ENCODE measurements at places on chromosomes 7 and 10. TPM values are rescaled to one million over a fixed set of nuclear protein-coding genes. Genes with fewer than 3 reads are reported as not detected.

LIPN gene
- total RNA-seq = not detected

MBLAC1 gene
- total RNA-seq = 1.4 TPM

SLC26A3 gene
- not detected for total RNA-seq

NPC1L1 gene
- 0.30 TPM for total RNA-seq

UPK3B gene
- total RNA-seq = 16.8 TPM

AKR1C8 gene
- total RNA-seq = 2.7 TPM

CNNM1 gene
- not detected for total RNA-seq

DNA sequence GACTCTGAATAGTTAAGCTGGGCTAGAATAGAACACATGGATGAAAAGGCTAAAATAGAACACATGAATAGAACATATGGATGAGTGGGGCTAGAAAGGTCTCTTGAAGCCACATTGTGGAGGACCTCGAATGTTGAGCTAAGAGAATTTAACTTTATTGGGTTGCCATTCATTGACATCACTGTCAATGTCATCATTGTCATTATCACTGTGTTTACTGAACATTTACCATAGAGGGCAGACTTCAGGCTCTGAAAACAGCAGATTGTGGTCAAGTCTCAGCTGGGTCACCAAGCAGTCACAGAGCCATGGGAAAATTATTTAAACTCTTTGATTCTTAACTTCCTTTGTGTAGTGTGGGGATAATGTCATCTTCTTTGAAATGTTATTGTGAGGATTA is 80.4 kb downstream of the WDFY4 start:
- no peaks in the 10 kb centered on the region for H3K36me3 ChIP-seq
- no peak overlapping the region for H3K4me3 ChIP-seq
- DNase-seq = no peak

- no peak overlapping the region for H3K4me3 ChIP-seq
- no peaks in the 10 kb centered on the region for H3K27me3 ChIP-seq
- DNase-seq = no peak
- no peak overlapping the region for H3K27ac ChIP-seq
- H3K4me1 ChIP-seq = peaks cover 16% of the 10 kb centered on the region
- H3K36me3 ChIP-seq = no peaks in the 10 kb centered on the region
Observed at GRCh38 chr7:80482950-80483349, 28.9 kb downstream of the GNAT3 start.

DNA sequence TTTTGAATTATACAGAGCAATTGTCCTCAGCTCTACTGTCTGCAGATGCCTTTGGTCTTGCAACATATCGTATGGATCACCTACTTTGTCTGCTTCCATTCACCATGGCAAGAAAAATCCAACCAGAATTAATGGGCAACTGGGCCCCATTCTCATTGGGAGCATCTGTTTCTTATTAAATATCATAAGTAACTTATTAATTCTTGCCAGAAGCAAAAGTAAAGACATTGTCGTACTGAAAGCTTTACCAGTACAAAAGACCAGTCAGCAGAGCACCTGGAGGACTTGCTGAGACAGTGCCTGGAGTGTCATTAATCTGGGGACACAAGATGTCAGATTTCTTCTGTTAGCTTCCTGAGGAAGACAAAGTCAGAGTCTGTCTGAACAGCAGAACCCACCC is 404.5 kb downstream of the INHBA start:
- H3K27ac ChIP-seq = no peak overlapping the region
- no peak overlapping the region for H3K4me3 ChIP-seq
- H3K27me3 ChIP-seq = no peaks in the 10 kb centered on the region

DNA sequence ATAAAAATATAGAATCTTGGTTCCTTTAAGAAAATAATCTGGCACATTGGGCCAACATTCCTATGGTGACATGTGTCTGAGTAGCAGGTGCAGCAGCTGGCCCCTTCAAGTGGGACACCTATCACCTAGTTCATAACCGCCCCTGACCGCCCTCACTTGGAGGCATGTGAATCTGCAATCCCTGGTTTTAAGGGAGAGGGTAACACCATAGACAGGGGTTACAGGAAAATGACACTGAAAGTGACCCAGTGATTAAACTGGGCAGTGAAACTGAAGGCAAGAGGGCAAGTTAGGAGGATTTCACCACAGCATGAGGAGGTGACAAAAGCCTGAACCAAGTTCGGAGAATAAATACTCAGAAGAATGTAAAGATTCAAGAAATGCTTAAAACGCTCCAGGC is 1.1 kb downstream of the RSU1 start:
- no peak overlapping the region for H3K27ac ChIP-seq
- no peak for DNase-seq

GRCh38 chr7:81944058-81944457 is 174.2 kb upstream of the HGF start:
- H3K4me1 ChIP-seq = no peaks in the 10 kb centered on the region
- DNase-seq = no peak
- no peaks in the 10 kb centered on the region for H3K27me3 ChIP-seq
- H3K4me3 ChIP-seq = no peak overlapping the region
- no peak overlapping the region for H3K27ac ChIP-seq

DNA sequence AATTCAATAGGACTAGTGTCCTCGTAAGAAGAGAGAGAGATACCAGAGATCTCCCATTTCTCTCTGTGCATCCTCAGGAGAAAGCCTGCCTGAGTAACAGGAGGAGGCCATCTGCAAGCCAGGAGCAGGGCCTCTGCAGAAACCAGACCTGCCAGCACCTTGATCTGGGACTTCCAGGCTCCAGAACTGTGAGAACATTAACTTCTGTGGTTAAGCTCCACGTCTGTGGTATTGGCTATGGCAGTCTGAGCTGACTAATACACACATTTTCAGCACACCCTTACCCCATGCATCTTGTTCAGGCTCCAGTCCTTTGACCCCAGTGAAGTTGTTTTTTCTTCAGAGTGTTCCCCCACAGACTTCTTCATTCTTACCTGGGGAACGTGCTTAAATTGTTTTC is 3.1 kb upstream of the CRTAC1 start:
- peaks cover 34% of the 10 kb centered on the region for H3K27me3 ChIP-seq
- H3K4me1 ChIP-seq = no peaks in the 10 kb centered on the region
- DNase-seq = no peak
- H3K36me3 ChIP-seq = no peaks in the 10 kb centered on the region
- no peak overlapping the region for H3K4me3 ChIP-seq

- H3K36me3 ChIP-seq = no peaks in the 10 kb centered on the region
- no peak overlapping the region for H3K4me3 ChIP-seq
- H3K27ac ChIP-seq = no peak overlapping the region
- no peak for DNase-seq
Observed at GRCh38 chr10:59557642-59558041, 152.0 kb downstream of the SLC16A9 start.

Data from PC-9 (cell line).